ENCODE measurements at places on chromosomes 7 and 10.

GRCh38 chr7:131045526-131045925 is 282.1 kb upstream of the MKLN1 start:
- no peak for DNase-seq

DNA sequence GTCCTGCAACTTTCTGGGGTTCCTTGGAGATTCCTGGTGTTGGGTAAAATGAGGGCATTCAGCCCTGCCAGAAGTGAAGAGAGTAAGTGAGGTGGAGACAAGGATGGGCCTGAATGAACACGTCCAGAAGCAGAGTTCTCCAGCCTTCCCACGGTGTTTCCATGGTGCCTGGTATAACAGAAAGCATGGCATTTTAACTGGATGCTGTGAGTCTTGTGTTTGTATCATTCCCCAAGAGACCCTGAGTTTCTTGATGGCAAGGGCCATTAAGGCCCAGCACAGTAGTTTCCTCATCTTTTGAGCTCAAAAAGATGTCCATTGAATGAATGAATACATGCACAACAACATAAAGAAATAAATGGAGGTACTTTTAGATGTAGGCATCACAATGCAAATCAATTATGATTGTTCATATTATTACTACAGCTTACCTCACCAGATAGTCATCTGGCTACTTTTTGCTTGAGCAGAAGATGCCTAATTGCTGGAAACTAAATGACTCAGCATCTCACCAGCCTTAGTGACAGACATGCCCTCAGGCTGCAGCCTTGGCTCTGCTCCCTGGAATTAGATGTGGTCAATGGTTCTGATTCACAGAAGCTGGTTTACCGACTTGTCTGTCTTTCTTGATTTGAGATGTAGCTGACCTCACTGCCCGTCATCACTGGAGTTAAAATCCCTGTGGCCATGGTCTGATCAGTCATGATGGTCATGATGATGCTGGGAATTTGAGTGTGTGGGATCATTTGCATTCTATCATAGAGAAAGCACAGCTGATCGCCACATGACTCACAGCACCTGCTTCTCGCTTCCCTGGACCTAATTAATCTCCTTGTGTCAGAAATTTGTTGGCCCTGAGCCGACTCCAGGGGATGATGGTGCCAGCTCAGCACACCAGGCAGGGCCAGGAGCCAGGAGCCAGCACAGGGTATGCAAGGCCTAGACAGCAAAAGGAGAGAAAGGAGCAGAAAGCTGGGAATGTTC is 83.9 kb downstream of the CXCL12 start:
- DNase-seq = no peak

GRCh38 chr7:23594879-23595604 is 2.1 kb upstream of the CCDC126 start:
- no peak for DNase-seq

GRCh38 chr7:17227766-17228490 is 70.5 kb upstream of the AHR start:
- DNase-seq = no peak

GRCh38 chr10:72272689-72273409 is 875 bp upstream of the DDIT4 start:
- DNase-seq = peak; percentile 93

GRCh38 chr7:28348636-28349035 is 63.7 kb upstream of the CREB5 start:
- no peak for DNase-seq

- DNase-seq = peak; percentile 64
Measured at GRCh38 chr7:76234931-76235441, 33.3 kb downstream of the SRRM3 start.

- no peak for DNase-seq
Measured at GRCh38 chr10:84342584-84342983, 14.2 kb downstream of the CCSER2 start.

DNA sequence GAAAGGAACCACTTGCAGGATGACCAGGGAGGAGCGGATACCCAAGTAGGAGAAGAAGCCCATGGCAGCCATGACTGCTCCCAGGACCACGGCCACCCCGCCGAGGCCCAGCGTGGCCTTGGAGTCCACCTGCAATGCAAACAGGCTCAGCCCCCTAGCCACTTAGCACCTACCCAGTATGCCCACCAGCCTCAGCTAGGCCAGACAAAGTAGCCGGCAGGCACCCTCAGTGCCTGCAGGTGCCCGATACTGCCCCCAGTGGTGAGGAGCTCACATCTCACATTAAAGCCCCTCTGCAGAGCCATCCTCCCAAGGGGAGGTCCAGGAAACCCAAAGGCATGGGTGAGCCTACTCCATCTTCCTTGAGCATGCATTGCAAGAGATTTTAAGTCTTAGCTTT is 6.6 kb downstream of the NPC1L1 start:
- DNase-seq = no peak

DNA sequence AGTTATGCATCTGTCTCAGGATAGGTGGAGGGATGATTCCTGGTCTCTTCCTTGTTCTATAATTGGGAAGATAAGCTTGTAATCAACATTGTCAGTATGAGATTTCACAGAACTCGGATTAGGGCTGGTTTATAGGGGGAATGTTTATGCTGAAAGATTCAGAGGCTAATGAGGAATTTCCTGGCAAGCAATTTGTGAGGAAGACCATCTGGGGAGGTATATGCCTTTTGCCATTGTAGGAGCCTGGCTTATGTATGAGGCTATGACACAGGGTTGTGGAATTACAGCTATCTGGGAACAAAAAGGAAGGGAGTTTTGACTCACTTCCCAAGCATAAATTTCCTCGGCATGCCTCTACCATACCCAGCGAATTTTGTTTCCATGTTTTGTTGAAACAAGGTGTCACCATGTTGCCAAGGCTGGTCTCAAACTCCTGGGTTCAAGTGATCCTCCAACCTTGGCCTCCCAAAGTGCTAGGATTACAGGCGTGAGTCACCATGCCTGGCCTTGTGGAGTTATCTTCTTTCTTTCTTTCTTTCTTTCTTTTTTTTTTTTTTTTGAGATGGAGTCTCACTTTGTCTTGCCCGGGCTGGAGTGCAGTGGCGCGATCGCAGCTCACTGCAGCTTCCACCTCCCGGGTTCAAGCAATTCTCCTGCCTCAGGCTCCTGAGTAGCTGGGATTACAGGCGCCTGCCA is 1.6 kb upstream of the COPS6 start:
- DNase-seq = no peak

DNA sequence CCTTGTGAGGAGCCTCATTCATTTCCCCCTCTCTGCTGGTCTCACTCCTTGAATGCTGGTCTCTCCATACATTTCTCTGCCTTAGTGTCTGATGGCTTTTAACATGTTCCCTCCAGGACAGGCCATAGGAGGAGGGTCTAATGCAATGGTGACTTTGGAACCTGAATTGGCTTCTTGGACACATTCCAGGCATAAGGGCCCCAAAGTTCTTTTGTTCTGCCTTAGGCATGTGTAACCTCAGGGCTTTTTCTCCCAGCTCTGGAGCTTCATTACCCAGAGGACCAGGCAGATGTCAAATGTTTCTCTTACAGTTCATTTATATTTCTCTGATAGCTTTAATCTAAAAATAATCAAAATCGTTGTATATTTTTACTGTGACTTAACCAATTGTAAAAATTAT is 162.6 kb downstream of the SDK1 start:
- DNase-seq = no peak

- DNase-seq = no peak
Measured at GRCh38 chr10:51204066-51204465, 129.8 kb downstream of the PRKG1 start.

DNA sequence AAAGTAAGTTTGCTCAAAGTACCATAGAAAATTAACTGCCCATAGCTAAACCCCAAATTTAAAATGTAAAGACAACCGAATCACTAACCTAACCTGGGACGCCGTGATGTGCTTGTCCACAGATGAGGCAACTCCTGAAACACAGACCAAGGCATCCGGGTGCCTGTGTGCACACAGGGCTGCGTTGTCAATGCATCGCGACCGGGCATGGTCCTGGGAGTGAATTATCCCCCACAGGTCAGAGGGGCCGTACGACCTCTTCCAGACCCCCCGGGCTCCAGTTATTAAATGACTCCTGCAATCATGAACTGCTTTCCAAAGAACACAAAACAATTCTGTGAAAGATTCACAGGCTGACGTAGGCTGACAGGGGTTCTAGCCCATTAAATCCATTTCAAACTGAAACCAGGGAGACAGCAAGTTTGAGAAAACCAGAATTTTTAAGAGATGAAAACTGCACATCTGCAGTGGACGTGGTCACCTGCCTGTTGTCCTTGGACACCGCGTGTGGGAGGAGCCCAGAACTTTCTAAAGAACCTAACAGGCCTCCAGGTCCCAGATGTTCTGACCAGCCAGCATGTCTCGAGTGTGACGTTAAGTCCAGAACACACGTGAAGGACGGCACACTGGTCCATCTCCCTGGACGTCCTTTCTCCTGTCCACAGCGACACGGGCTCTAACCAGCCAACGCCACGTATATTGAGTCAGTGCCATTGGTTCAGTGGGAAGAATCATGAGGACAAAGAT is 297.8 kb downstream of the DNAJB6 start:
- no peak for DNase-seq

- no peak for DNase-seq
Measured at GRCh38 chr10:124005991-124006392, 87.4 kb downstream of the CHST15 start.

- DNase-seq = peak; percentile 74
Measured at GRCh38 chr7:32051128-32051527, 19.1 kb downstream of the PDE1C start.

DNA sequence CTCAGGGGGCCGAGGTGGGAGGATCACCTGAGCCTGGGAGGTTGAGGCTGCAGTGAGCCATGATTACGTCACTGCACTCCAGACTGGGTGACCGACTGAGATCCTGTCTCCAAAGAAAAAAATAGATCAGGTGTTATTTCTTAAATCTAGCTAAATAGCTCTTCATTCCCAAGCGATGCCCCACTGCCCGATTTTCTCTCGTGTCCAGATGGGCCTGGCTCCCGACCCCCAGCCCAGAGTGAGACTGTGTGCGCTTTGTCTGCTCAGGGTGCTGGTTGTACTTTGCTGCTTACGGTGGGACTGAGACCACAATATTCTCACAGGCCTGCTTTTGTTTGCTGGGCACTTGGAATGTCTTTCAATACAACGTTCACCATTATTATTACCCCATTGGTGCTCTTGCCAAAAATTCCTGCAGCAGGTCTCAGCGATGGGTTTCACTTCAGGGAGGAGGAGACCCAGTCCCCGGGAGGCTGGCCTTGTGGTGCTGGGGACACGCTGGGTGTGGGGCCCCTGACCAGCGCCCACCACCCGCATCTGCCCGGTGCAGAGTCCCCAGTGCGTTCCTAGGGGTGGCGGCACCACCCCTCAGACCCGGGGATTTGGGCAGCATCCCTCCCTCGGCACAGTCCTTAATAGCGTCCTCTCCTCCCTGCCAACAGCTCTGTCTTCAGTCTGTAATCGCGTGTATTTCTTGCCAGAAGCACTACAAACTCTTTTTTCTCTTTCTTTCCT is 20.4 kb upstream of the DPYSL4 start:
- no peak for DNase-seq

DNA sequence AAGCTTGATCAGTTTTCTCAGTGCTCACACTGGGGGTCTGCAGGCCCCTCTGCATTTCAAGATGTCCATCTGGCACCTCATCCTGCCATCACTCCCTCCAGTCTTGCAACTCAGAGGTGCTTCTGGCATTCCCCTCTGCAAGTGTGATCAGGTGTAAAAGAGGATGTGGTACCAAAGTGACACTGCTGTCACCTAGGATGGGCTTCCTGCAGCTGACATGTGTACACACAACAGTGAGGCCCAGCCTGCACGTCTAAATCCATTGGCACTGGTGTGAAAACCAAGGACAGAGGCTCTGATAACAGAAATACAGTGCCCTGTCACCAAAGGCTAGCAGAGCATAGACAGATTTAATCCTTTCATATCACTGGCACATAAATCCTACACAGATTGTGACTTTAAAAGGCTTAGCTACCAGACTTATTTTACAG is 162.5 kb upstream of the CELF2 start:
- no peak for DNase-seq

DNA sequence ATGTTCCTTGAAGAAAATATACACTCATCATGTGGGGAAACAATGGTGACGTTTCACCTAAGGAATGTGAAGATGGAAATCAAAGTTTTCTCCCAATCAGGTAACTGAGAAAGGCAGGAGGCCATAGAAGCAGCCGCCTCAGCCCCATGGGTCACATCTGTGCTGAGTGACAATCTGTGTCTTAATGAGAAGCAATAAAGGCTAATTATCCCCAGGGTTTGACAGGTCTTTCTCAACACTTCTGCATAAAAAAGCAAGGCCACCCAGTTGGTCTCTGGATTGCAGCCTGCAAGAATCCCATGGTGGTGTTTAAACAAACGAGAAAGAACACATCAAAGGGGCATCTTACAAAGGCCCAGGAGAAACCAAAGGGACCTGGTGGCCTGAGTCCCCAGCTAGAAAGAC is 91.1 kb upstream of the TNS3 start:
- no peak for DNase-seq
